ENCODE measurements at places on chromosomes 1 and 21.

DNA sequence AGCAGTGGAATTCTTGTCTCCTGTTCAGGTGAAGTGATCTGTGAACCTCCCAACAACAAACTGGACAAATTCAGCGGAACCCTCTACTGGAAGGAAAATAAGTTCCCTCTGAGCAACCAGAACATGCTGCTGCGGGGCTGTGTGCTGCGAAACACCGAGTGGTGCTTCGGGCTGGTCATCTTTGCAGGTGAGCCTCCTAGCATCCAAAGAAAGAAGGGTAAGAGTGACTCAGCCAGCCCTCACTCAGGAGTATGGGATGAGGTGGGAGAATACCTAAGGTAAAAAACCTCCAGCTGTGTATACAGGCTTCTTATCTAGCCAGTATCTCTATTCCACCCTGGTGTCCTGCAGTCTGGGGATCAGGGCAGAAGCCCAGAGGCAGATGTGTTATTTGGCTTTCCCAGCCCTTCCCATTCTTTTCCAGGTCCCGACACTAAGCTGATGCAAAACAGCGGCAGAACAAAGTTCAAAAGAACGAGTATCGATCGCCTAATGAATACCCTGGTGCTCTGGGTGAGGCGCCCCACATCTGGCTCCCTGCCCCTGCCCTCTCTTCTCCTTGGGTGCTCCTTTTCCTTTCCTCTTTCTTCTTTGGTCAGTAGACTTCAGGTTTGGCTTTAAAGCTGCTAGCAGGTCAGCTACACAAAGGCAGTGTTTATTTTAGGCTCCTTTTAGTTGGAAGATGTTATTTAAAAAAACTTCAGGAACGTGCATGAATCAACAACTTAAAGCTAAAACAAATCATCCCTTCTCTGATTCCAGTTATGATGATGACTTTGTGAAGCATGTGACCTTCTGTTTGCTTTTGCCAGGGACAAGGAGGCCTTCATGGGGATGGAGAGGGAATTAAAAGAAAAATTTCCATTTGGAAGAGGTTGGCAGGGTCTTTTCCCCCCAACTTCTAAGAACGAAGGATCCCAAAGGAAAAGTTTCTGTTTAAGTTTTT, 9.0 kb downstream of the ATP8B2 start:
- DNase-seq: no peak

GRCh38 chr1:227234998-227235405, 83.3 kb downstream of the CDC42BPA start:
- DNase-seq: no peak

GRCh38 chr1:167332503-167332902, 111.8 kb downstream of the POU2F1 start:
- no peak for DNase-seq

DNA sequence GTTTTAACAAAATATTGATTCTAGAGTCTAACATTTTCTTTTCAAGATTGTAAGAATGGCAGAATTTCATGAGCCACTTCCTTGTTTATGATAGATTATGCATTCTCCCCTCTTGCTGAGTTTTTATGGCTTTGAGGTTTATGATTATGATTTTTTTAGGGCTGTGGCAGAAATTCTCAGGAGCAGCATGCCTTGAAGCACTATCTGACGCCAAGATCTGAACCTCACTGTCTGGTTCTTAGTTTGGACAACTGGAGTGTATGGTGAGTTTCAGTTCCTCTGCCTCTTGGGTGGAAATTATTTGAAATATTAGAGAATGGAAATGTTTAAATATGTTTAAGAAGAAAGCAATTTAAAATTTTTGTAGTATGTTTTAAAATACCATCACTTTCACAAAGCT, 10.2 kb downstream of the USP16 start:
- DNase-seq: peak; percentile 66

DNA sequence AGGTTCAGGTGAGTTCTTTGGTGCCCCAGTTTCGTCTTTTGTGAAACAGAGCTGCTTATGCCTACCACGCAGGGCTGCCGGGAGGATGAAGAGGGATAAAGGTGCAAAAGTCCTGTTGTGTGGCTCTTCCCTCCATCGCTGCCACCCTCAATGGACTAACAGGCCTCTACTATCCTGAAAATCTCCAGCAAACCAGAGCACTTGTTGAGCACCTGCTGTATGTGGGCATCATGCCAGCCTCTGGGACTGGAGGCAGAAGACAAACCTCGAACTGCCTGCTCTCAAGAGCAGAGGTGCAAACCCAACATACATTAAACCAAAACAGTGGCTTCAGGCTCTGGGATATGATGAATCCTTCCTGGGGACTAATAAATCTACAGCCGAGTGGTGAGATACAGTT, 174.1 kb downstream of the ACTL8 start:
- DNase-seq: no peak

Data from SK-N-MC (cell line).